Coronary artery (tissue), 2 donors: ENCODE measurements at places on chromosomes 4 and X.

- no peak for DNase-seq
These were observed 17.4 kb downstream of the CD40LG start for GRCh38 chrX:136665258-136665900.

DNA sequence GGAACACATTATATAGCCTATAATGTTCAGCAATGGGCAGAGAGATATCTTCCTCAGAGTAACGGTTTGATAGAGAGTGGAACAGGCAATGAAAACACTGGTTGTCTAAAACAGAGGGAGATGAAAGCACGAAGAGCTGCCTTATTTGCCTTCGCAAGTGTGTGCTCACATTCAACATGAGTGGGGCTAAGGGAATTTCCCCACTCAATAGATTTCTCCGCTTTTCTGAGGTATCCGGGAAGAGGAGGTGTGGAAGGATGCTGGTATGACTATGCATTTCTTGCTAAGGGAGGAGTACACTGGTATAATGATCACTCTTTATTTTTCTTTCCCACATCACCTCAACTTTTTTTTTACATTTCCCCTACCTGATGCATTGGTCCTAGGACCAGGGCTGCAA, 7.8 kb upstream of the GPR82 start:
- no peak for DNase-seq

- DNase-seq, result no peak
These were observed 21.3 kb downstream of the MMRN1 start for GRCh38 chr4:89915937-89916336.

- no peak for DNase-seq
These were observed 8.7 kb upstream of the ABLIM2 start for GRCh38 chr4:8167291-8167690.

DNA sequence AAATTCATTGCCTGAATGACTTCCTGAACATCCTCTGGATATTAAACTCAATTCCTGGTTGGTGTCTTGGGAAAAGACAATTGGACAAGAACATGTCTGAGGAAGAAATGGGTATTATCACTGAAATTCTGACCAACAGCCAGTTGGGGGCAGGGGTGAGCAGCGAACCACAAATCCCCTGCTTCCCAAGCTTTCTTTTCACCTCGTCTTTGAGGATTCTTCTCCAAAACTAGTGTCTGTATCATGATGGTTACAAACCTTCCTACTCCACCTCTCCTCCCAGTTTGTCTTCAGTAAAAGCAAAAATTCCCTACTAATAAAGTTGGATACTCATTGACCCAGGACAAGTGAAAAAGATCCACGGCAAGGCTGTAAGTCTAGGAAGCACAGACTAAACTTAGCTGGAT, 48.3 kb upstream of the WDR1 start:
- no peak for DNase-seq

- DNase-seq, result no peak
These were observed 5.1 kb upstream of the OCRL start for GRCh38 chrX:129534816-129535578.

- DNase-seq, result no peak
These were observed 458.6 kb upstream of the INTU start for GRCh38 chr4:127174201-127174600.

DNA sequence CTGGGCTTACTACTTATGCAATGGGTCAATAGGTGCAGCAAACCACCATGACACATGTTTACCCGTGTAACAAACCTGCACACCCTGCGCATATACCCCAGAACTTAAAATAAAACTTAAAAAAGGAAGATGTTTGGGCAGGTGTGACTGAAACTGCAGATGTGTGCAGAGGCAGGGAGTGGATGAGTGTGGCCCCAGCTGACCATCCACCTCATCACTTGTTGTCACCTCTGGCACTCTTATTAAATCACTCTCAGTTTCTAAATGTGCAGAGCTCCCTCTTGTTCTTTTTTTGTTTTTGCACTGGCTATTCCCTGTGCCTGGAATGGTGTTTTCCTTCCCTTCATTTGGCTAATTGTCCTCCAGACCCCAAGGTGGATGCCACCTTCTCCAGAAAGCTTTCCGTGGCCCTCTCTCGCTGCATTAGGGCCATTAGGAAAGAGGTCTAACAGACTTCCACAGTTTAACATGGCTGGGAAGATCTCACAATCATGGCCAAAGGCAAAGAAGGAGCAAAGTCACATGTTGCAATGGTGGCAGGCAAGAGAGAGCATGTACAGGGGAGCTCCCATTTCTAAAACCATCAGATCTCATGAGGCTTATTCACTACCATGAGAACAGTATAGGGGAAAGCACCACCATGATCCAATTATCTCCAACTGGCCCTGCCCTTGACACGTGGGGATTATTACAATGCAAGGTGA, 58.5 kb downstream of the SLC2A9 start:
- no peak for DNase-seq

DNA sequence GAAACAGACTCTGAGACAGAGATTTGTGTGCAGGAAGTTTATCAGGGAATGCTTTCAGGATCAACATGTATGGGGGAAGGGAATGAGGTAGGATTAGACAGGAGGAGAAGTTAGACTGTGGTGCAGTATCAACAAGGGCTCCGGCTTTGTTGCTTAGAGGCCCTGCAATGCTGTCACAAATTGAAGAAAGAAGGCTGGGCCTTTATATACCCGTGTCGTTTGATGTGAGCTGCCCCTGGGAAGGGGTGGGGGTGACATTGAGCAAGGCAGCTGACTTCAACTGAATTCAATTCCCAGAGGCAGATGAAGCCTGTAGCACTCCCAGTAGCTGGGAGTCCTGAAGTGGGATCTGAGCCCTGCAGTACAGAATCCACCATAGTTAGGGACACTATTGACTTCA, 29.5 kb upstream of the USP9X start:
- DNase-seq, result no peak

DNA sequence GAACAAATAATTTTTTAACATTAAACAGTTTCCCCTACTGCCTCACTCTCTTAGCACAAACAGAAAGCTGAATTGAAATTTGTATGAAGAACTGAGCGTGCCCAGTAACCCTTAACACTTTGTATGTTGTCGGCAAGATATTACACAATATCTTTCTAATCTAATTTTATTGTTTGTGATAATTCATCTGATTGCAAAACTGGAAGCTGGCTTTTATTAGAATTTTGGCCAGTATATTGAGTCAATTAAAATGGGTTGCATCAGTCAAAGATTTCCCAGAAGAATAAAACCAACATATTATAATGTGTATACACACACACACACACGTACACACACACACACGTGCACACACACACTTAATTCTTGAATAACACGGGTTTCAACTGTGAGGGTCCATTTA, 2332.1 kb downstream of the PCDH7 start:
- DNase-seq, result no peak

- no peak for DNase-seq
These were observed 41.9 kb downstream of the PLS3 start for GRCh38 chrX:115602729-115603389.

DNA sequence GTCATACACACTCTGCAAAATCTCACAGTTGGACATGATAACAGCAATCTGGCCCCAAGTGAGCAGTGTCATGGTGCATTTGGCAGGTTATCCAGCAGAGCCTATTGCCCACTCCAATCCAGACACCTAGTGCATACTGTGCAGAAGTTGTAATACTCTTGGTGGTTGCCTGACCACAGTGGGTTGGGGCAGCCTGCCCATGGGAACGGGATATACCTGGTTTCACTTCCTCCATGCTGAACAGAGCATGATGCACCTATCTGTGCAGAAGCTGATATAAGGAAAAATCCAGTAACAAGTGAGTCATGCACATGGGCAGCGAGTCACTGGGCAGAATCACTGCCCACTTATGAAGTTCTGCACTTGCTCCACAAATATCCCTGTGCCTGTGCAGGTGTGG, 105.3 kb upstream of the IGSF1 start:
- DNase-seq, result no peak

DNA sequence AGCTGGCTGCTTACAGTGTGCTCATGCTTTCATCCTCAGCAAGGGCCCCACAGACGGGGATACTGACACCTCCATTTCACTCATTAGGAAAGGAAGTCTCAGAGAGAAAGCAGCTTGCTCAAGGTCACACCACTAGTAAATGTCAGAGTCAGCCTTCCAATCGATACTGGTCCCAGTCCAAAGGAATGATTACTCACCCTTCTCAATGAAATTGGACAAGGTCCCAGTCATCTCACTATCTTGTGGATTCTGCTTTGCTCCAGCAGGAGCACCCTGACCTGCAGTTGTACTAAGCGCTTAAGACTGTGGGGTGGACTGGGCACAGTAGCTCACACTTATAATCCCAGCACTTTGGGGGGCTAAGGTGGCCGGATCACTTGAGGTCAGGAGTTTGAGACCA, 132.2 kb upstream of the SLC34A2 start:
- DNase-seq, result no peak

- DNase-seq, result no peak
These were observed 162.3 kb downstream of the PCDH7 start for GRCh38 chr4:30882443-30882842.

DNA sequence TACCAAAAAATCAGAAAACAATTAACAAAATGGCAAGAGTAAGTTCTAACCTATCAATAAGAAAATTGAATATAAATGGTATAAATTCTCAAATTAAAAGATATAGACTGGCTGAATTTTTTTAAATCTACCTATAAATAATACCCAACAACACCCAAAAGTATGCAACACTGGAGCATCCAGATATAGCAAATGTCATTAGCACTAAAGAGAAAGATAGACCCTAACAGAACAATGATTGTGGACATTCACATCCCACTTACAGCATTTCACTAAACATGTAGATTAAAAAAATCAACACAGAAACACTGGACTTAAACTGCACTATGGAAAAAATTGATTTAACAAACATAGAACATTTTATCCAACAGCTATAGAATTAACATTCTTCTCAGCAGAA, 673.0 kb upstream of the GRID2 start:
- no peak for DNase-seq

GRCh38 chrX:54920610-54921426, at the start of gene TRO:
Gene TRO, plus strand, starts transcription at chrX:54920824. Its CDS starts 1,423 bp downstream, at chrX:54922247.
- no peak for DNase-seq

GRCh38 chr4:1550122-1551070, 133.7 kb downstream of the FAM53A start:
- DNase-seq, result no peak

- DNase-seq, result no peak
These were observed 9.6 kb upstream of the CXCL2 start for GRCh38 chr4:74108457-74109115.

DNA sequence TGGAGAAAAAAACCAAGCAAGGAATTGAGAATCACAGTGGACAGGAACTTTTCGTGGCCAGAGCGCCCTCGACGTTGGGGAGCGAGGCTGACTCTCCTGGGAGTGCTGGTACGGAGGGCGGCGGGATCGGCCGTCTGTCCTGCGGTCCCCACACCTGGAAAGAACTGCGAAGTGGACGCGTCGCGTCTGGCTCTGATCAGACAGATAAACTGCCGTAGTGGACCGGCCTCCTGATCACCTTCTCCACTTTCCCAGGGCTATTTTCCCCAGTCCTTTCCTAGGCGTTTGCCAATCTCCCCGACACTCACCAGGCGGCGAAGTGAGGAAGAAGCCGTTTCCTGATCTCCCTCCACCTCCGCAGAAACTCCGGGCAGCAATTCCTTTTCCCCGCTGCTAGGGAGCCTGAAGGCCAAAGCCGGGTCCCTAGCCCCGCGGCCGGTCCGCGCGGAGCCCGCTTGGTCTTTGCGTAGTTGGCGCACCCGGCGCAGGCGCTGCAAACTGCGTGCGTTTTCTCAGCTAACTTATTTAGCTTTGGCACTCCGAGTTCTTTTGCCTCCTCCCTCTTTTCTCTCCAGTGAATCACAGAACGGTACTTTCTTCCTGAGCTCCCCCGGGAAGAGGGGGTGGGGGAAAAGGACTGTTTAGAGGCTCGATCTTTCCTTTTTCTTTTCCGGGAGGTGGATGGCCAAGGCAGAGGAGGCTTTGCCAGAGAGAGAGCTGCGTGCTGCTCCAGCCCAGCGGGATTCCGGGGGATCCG, at the start of gene ARSJ:
Gene ARSJ, minus strand, starts transcription at position 500 of the 757 bp plus-strand sequence. CDS start 813 bp downstream, outside the sequence.
- DNase-seq, result peak; percentile 85

GRCh38 chr4:42671431-42672194, 14.7 kb upstream of the ATP8A1 start:
- no peak for DNase-seq

DNA sequence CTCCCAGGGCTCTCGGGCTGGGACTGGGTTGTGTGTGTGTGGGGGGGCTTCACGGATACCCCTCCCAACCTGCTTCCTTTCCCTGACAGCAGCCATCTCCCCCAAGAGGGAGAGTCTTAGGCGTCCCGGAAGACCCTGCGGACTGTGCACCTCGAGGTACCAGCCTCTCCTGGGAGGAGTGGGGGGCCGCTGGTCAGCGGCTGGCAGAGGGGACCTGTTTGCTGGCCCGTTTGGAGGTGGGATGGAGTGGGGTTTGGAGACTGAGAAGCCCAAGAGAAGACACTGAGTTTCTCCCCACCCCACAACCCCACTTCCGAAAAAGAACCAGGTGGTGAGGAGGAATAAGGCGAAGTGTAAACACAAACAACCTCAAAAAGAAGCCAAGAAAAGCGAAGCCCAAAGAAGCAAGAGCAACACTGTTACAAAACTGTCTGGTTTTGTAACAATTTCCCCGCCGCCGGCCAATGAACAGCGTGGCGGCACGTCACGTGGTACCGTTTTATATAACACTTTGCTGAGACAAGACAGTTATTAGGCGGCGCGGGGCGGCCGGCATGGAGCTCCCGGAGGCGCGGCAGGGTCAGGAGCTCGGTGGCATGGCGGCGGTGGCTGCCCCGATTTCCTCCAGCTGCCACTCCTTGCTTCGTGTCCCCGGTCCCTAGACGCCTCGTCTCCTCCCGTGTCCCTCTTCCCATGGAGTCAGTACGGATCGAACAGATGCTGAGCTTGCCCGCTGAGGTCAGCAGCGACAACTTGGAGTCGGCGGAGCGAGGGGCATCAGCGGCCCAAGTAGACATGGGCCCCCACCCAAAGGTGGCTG, at the start of gene LONRF3:
Gene LONRF3, plus strand, starts transcription at position 531 of the 820 bp plus-strand sequence. Its CDS starts 163 bp downstream, at position 694.
- peak; percentile 86 for DNase-seq

- DNase-seq, result no peak
These were observed 188.0 kb downstream of the STIM2 start for GRCh38 chr4:27048429-27049238.

DNA sequence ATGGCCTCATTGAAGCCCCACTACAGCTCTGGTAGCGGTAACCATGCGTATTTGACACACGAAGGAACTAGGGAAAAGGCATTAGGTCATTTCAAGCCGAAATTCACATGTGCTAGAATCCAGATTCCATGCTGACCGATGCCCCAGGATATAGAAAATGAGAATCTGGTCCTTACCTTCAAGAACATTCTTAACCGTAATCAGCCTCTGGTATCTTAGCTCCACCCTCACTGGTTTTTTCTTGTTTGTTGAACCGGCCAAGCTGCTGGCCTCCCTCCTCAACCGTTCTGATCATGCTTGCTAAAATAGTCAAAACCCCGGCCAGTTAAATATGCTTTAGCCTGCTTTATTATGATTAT, 876 bp downstream of the HPRT1 start:
- no peak for DNase-seq

DNA sequence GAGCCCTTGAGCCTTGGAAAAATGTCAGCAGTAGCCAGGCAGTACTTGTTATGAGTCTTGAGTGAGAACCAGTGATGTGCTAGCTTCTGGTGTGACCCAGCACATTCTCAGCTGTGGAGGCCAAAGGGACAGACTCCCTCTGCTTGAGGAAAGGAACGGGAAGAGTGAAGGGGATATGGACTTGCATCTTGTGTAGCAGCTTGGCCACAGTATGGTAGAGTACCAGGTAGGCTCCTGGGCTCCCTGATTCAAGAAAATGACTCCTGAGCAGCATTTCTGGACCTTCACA, 1601.9 kb upstream of the ADGRL3 start:
- no peak for DNase-seq

GRCh38 chrX:2321411-2321810, 179.4 kb downstream of the DHRSX start:
- no peak for DNase-seq

GRCh38 chr4:81436096-81436495, 35.6 kb downstream of the RASGEF1B start:
- no peak for DNase-seq
